ENCODE measurements at places on chromosomes 7 and 10.

DNA sequence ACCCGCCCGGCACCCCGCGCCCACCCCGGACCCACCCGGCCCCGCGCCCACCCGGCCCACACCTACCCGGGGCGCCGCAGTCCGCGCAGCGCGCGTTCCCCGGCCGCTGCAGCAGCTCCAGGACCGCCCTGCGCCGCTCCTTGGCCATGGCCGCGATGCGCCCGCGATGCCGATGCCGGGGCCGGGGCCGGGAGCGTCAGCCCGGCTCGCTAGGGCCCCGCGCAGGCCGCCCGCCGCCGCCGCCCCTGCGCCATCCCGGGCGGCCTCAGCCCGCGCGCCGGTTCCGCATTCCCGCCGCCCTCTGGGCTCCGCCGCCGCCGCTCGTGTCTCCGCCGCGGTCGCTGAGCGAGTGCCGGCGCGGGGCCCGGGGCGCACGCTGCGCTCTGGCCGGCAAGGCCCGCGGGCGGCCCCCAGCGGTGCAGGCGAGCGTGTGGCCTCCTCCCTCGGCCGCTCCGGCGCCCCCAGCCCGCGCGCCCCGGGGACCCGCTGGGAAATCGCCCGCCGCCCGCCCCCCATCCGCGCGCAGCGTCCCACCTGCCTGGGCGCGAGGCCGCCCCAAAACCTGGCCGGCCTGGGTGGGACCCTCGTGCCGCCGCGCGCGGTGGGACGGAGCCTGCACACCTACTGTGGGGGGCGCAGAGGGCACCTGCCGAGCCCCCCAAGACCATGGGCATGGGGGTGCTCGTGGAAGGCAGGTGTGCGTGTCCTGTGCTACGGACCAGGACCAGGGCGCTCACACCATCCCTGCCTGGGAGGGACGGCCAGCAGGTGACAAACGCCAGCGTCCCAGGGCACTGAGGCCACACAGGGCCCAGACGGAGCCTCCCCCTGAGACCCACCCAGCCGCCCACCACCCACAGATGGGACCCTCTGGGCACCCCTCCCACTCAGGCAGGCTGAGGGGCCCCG lies at the start of gene ADAP1:
TSS of gene ADAP1 (minus strand) at position 351 of the 909 bp plus-strand sequence. CDS start at position 148, 203 bp downstream.
- DNase-seq = peak; percentile 52

- DNase-seq = no peak
Observed at GRCh38 chr7:144404946-144405345, 1.5 kb upstream of the NOBOX start.

GRCh38 chr7:68321076-68321639 lies 1277.1 kb upstream of the AUTS2 start:
- no peak for DNase-seq

GRCh38 chr10:59611048-59611447 lies 98.6 kb downstream of the SLC16A9 start:
- DNase-seq = no peak

- peak; percentile 56 for DNase-seq
Observed at GRCh38 chr10:29648114-29648982, 13.6 kb upstream of the SVIL start.

DNA sequence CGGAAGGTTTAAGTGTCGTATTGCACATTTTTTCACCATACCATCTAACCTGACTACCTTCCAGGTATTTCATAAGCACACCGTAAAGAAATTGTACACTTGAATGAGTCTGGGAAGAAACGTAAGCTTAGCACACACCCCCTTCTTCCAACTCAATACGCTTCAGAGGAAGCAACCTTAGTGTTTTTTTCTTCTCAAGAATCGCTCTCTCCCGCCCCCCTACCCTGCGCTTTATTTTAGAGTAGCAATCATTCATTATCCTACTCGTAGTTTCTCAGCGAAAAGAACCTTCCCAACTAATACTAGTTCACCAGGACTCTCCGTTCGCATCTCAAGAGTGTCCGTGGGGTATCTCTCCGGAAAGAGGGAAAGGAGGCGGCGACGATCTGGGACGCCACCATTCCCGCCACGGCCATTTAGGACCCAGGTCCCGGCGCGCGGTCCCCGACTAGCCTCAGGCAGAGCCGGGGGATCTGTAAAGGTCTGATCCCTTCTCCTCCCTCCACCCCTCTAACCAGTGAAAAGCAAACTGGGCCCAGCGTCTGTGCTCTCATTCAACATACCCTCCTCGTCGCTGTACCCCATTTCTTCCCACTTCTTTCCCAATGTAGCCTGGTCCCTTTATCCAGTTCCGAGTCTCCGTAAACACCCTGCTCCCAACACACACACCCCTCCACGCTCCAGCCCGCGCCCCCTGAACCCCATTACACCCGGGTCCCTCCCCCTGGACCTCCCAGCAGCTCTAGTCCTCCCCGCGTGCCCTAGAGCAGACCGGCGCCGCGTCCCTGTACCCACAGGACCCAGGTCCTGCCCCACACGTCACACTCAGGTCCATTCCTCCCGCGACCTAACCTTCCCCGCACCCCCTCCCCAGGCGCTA lies 16.0 kb downstream of the MYOZ1 start:
- DNase-seq = peak; percentile 56
